ENCODE measurements at places on chromosomes 2 and 18.

- H3K27me3 ChIP-seq, result peaks cover 37% of the 10 kb centered on the region
- DNase-seq, result no peak
- H3K4me3 ChIP-seq, result no peak overlapping the region
- H3K27ac ChIP-seq, result no peak overlapping the region
- peaks cover 10% of the 10 kb centered on the region for H3K36me3 ChIP-seq
These were observed 60.5 kb upstream of the ST3GAL5 start for GRCh38 chr2:85949280-85949679.

- DNase-seq, result no peak
- no peak overlapping the region for H3K27ac ChIP-seq
- H3K4me3 ChIP-seq, result no peak overlapping the region
- no peaks in the 10 kb centered on the region for H3K27me3 ChIP-seq
These were observed 27.6 kb downstream of the UBXN2A start for GRCh38 chr2:23967846-23968245.

GRCh38 chr18:12359515-12359927 lies 17.5 kb downstream of the AFG3L2 start:
- no peak for DNase-seq
- no peak overlapping the region for H3K4me3 ChIP-seq
- H3K27ac ChIP-seq, result no peak overlapping the region
- H3K36me3 ChIP-seq, result peaks cover 26% of the 10 kb centered on the region
- H3K27me3 ChIP-seq, result no peaks in the 10 kb centered on the region

GRCh38 chr2:42636934-42637333 lies 68.5 kb downstream of the MTA3 start:
- H3K4me1 ChIP-seq, result no peaks in the 10 kb centered on the region
- H3K36me3 ChIP-seq, result no peaks in the 10 kb centered on the region
- no peak for DNase-seq
- H3K4me3 ChIP-seq, result no peak overlapping the region

DNA sequence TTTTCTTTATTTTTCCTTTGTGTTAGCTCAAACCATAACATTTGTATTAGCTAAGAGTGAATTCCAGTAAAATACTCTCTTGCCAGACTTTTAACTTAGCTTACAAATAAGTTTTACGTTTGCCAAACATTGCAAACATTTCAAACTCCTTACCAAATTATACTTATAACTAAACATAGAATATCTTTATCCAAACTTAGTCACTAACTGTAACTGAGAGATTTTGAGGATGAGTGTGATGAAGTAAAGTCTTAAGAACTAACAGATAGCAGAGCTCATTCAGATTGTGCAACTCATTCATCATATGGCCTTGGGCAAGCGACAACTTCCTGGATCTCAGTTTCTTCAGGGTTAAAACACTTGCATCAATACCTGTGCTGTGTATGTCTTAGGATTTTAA lies 533.7 kb downstream of the TDRD15 start:
- H3K36me3 ChIP-seq, result no peaks in the 10 kb centered on the region
- no peak overlapping the region for H3K27ac ChIP-seq
- no peak overlapping the region for H3K4me3 ChIP-seq
- no peaks in the 10 kb centered on the region for H3K4me1 ChIP-seq

- H3K27me3 ChIP-seq, result no peaks in the 10 kb centered on the region
- H3K4me3 ChIP-seq, result no peak overlapping the region
- no peak for DNase-seq
These were observed 364.7 kb downstream of the ERBB4 start for GRCh38 chr2:212173756-212174510.

Measured in HFFc6 (cell line).